ENCODE measurements at places on chromosomes 2 and 18.

- no peak for DNase-seq
Measured at GRCh38 chr2:54466870-54467269, 10.7 kb downstream of the SPTBN1 start.

DNA sequence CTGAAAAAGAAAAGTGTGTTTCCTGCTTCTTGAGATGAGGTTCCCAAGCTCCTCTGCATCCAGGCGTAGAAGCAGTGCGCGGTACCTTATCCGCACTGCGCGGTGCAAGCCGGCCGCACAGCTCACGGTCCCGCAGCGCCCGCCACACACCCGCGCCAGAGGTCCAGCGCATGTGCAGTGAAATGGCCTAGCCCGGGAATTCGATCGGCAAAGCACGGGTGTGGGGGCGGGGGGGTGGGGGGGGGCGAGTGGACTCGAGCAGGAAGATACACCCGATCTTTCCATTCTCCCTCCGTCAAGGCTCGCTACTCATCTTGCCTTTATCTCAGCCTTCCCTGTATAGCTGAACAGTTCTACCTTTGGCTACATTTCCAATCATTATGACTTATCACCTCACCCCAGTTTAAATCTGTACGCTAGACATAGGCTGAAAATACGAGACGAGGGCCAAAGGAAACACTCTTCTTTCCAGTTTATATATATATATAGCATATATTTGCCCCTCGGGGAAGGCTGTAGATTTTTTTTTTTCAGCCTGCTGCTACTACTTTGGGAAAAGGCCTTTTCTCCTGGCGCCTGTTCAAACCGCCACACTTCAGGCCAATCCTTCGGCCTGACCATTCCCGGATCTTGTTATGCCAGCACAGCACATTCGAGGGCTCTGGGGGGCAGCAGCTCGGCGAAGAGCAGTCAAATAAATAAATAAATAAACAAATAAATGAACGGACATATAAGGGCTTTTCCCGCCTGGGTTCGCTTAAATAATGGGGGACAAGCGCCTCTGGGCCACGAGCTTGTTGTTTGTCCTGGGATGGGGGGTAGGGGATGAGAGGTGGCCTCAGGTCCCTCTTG, 10.4 kb downstream of the HOXD8 start:
- no peak for DNase-seq

DNA sequence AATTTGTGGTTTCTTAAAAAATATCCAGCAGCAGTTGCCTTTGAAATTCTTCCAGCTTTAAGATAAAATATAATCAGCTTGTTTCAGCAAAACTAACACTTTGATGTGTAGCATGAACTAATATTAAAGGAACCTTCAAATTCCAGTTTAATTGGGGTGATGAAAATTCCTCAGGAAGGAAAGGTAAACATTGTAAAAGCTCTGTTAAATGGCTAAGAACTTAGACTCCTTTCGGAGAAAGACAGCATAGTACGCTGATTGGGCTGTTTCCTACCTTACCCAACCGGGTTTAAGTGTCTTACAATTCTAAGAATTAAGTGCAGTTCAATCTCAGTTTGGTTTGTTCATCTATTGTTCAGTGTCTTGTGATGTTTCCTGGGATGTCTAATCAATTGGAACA, 108.3 kb downstream of the CDH7 start:
- DNase-seq, result no peak

GRCh38 chr2:70944111-70944690, 8.5 kb downstream of the ATP6V1B1 start:
- no peak for DNase-seq

DNA sequence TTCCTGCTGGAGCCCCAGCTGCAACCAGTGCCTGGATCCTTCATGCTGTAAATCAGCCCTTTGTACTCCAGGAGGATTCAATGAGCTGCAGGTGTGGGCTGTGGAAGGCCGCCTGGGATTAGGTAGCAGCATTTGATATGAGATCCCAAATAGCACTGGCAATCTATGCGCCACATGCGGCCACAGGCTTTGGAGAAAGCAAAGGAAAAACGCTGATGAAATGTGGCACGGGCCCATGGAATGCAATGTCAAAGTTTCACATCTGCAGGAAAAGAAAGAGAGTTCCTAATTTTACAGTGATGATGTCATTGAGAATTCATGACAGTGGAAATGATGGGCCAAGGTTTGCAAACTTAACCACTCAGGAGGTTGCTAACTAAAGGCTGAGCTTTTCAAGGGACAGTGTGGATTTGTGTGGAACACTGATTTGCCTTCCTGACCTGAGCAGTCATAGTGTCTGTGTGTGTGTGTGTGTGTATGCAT, 216.4 kb upstream of the OSR1 start:
- peak; percentile 64 for DNase-seq

DNA sequence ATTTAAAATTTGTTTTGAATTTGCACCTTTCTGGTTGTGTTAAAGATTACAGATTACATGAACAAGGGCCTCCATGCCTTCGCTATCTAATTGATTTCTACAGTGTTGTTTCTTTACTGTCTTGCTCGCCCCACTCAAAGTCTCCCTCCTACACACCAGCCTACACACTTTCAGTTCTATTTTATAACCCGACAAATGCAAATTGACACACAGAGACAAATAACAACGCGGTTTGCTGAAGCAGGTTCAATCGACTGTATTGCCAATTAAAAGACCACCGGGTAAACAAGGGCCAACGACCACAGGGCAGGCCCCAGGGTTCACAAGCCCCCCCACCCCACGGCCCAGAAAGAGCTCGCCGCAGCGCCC, 869 bp downstream of the STARD7 start:
- peak; percentile 12 for DNase-seq

DNA sequence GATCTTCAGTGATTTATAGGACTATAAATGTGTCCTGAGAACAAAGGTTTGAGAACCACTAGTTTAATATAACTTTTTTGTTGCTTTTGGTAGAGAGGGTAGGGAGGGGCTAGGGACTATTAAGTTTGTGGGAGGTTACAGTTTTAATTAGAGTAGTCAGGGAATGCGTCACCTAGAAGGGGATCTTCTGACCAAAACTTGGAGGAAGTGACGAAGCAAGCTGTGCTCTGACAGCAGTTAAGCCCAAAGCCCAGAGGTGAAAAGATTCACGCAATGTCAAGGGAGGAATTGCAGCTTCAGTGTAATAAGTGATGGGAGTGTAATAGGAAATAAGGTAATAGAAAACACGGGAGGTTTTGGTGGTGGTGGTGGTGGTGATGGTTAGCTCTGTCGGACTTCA, 8.1 kb downstream of the TDRD15 start:
- no peak for DNase-seq

- no peak for DNase-seq
Measured at GRCh38 chr2:241842620-241843211, 16.0 kb downstream of the PDCD1 start.

- no peak for DNase-seq
Measured at GRCh38 chr18:68725346-68725745, 10.4 kb upstream of the TMX3 start.

DNA sequence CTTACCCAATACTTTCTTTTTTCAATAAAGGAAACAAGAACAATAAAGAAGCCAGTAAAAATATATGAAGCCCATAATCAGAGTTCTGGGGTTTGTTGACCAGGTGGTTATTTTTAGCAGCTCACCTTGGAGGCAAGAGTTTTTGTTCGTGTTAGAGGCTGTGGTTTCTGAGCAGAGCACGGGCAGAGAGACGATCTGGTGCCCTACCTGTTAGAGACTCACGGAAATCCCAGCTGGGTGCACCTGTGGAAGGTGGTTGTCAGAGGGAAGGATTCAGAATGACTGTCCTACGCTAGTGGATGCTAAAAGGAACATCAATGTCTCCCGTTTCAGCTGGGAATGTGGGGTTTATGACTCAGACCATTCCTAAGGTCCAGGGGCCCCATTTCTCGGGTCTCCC, 87.6 kb downstream of the NRP2 start:
- DNase-seq, result no peak

GRCh38 chr18:70994116-70994515, 705.3 kb downstream of the SOCS6 start:
- DNase-seq, result no peak

- DNase-seq, result no peak
Measured at GRCh38 chr2:112962308-112963175, 15.3 kb upstream of the IL36G start.

GRCh38 chr2:195559431-195559914, 97.6 kb upstream of the SLC39A10 start:
- DNase-seq, result peak; percentile 77

GRCh38 chr2:149160195-149160594, 121.7 kb downstream of the LYPD6B start:
- no peak for DNase-seq

DNA sequence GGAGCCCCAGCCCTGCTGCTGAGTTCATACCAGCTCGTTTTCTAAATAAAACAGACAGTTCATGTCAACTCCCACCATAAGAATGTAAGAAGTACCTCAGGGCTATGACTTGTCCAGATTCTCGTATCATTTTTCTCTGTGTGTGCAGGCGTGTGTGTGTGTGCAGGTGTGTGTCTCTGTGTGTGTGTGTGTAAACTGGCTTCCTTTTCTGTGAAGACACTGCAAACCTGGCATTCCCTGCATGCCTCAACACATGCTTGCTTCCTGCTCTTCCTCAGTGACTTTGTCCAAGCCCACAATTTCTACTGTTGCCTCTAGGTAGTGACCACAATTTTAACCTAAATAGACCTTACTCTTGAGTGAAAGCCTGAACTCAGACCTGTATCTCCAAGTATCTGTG, 879.0 kb downstream of the SLC4A3 start:
- DNase-seq, result no peak

- DNase-seq, result peak; percentile 70
Measured at GRCh38 chr2:205792908-205793307, 110.6 kb downstream of the NRP2 start.

DNA sequence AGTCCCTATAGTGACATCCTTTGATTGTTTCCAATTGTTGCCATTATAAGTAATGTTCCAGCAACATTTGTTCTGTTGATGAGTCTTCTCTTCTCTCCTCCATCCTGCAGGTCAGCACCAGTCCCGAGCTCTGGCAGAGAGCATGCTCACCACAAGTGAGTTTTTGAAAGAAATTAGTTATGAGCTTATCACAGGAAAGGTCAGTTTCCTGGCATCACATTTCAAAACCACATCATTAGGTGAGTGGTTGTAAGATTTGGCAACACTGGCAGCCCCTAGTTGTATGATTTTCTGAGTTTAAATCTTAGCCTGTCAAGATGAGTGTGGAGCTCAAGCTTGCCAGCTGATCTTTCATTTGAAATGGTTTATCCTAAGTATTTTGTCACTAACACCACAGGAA, 149.6 kb downstream of the ESCO1 start:
- peak; percentile 94 for DNase-seq

- DNase-seq, result no peak
Measured at GRCh38 chr2:104118889-104119288, 735.0 kb upstream of the POU3F3 start.

DNA sequence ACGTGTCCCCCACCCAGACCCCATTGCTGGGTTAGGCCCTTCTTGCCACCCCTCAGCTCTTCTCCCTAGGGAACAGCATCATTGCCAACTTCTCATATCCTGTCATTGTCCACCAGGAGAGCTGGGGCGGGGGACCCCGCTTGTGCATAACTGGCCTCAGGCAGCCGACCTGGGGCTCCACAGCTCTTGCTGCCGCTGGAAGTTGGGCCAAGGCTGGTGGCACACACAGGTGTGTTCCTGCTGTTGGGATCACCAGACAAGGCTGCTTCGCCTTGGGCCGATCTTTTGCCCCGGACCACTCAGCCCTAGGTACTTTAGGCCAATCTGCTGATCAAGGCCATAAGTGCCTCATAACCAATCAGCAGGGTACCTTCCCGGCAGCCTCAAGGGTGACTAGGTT, 28.6 kb downstream of the TPRKB start:
- DNase-seq, result no peak

- DNase-seq, result no peak
Measured at GRCh38 chr18:10111944-10112343, 198.1 kb downstream of the VAPA start.

DNA sequence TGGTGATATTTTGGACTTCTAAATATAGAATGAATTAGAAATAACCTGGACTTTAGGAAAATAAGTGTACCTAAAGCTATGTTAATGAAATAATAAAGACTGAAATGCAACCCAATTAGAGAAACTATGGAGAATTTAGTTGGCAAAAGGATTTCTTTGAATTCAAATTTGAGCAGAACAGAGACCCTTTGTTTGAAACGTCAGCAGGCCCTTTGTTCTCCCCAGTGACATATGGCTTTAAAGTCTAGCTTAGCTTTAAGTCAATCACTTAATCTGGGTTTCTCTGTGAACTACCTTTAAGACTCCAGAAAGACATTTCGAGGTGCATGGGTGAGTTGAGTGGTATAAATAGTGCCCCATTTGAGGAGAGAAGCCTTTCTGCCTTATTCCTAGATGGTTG, 130.5 kb upstream of the CREB1 start:
- DNase-seq, result no peak

- no peak for DNase-seq
Measured at GRCh38 chr18:48055351-48055750, 124.9 kb upstream of the SMAD2 start.

DNA sequence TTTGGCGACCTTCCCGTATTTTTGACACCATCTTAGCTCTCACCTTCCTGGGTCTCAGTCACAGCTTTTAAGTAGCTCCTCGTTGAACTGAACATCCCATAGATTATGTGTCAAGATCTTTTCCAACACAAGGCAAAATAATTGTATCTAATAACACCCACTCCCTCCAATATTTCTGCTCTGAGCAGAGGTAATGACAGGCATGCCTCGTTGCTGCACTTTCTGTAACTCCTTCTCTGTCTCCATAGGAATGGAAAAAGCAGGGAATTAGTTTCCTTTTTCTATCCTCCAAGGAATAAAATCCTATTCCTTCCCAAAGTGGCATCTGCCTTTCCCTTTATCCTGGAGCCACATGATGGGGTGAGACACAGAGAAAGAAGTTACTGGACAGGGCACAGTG, 174.0 kb upstream of the CDH20 start:
- no peak for DNase-seq

DNA sequence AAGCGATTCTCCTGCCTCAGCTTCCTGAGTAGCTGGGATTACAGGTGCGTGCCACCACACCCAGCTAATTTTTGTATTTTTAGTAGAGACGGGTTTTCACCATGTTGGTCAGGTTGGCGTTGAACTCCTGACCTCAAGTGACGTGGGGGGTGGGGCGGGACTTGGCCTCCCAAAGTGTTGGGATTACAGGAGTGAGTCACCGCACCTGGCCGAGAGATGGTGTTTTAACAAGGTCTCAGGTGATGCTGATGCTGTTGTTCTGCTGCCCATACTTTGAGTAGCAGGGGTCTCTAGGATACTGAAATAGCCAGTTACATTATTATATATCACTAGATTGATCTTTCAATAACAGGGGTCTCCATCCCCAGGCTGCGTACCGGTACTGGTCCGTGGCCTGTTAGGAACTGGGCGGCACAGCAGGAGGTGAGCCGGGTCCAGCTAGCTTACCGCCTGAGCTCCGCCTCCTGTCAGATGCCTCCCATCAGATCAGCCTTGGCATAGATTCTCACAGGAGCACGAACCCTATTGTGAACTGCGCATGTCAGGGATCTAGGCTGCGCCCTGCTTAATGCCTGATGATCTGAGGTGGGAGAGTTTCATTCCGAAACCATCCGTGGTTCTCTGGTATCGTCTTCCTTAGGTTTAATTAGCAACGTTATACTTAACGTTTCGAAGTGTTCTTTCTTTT, 48.3 kb upstream of the SLC38A11 start:
- DNase-seq, result no peak

Measured in amniotic epithelial cell (primary cell).